ENCODE measurements at places on chromosomes 1 and 21. TPM values are rescaled to one million over a fixed set of nuclear protein-coding genes. Genes with fewer than 3 reads are reported as not detected.

The DAB1 gene
- not detected for total RNA-seq

The USH2A gene
- not detected for total RNA-seq

The TTC39A gene
- 8.1 TPM for total RNA-seq

The SYTL1 gene
- 53.7 TPM for total RNA-seq

The PRDX6 gene
- 301 TPM for total RNA-seq

The SYCP1 gene
- not detected for total RNA-seq

The ARTN gene
- total RNA-seq, result 37.7 TPM

The KRTAP13-2 gene
- total RNA-seq, result not detected

The BNIPL gene
- total RNA-seq, result 5.5 TPM

The TAF1A gene
- total RNA-seq, result 8.2 TPM

The ZFP69B gene
- total RNA-seq, result 2.2 TPM

The CYP4A11 gene
- not detected for total RNA-seq

The FCAMR gene
- 0.24 TPM for total RNA-seq

The PRDM16 gene
- total RNA-seq, result 1.1 TPM

The CD1B gene
- total RNA-seq, result not detected

The SPRR2F gene
- not detected for total RNA-seq

The FCRL2 gene
- not detected for total RNA-seq

The OR10J1 gene
- under 0.01 TPM for total RNA-seq

The OR6K3 gene
- under 0.01 TPM for total RNA-seq

The OR10X1 gene
- total RNA-seq, result not detected

The EFNA1 gene
- 44.8 TPM for total RNA-seq

The PCP4L1 gene
- total RNA-seq, result not detected

The PLA2G2F gene
- 0.24 TPM for total RNA-seq

The RNPC3 gene
- total RNA-seq, result 3.8 TPM

The HLX gene
- total RNA-seq, result not detected

The RBM11 gene
- total RNA-seq, result 1.3 TPM

The RNU1-1 gene
- under 0.01 TPM for total RNA-seq

The CLDN17 gene
- not detected for total RNA-seq

The COL11A1 gene
- total RNA-seq, result 4.1 TPM

The PSRC1 gene
- total RNA-seq, result 1.1 TPM

The GPA33 gene
- total RNA-seq, result not detected

The CNR2 gene
- total RNA-seq, result not detected

The CBS gene
- 58.4 TPM for total RNA-seq

The JAM2 gene
- not detected for total RNA-seq

The SPRR2B gene
- total RNA-seq, result not detected

The ERG gene
- total RNA-seq, result under 0.01 TPM

The KDF1 gene
- total RNA-seq, result 21.1 TPM

The IFI16 gene
- total RNA-seq, result 65.9 TPM

The IL24 gene
- total RNA-seq, result 1.9 TPM

The KLHDC9 gene
- total RNA-seq, result 1.9 TPM

The TSACC gene
- not detected for total RNA-seq

The KRTAP7-1 gene
- total RNA-seq, result not detected

The AK2 gene
- 225 TPM for total RNA-seq

The GREM2 gene
- not detected for total RNA-seq

All from tracheal epithelial cell (primary cell).